ENCODE measurements at places on chromosomes 12 and 14.

DNA sequence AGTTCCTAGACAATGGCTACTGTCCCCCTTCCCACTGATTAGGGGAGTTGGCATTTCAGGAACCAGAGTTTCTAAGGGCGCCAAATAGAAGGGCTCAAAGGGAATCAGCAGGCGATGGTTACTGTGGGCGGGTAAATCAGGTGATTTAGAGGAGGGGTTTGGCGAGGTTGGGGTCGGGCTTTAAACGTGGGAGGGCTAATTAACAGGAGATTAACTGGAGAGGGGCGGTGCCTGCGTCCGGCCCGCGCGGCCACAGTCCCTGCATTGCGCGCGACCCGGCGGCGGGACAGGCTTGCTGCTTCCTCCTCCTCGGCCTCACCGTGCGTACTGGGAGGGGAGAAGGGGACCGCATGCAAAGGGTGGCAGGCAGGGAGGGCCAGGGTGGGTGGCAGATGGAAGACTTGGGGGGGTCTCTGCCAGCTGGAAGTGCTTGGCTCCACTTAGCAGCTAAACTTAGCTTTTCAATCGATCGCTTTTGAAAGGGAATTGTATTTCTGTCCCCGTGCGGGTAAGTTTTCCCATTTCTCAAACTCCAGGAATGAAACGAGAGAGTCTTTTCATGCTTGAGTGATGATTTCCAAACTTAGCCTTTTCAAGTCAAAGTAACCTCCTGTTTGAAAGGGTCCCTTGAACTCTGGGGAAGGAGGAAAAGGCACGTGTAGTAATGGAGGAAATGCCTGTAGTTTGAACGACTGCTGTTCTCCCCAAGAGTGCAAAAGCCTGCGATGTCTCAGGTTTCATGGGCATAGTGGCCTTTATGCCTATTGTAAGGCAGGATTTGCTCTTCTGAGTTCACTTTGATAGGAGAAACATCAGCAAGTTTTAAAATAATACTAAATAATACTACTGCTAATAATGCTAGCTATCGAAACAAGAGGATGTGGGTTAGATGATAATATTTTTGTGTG is at the start of gene MGST1:
Gene MGST1, plus strand, starts transcription at position 255 of the 908 bp plus-strand sequence. CDS start 6,608 bp downstream, outside the sequence.
- DNase-seq: no peak

GRCh38 chr12:82481954-82482353 is 123.6 kb downstream of the METTL25 start:
- no peak for DNase-seq

DNA sequence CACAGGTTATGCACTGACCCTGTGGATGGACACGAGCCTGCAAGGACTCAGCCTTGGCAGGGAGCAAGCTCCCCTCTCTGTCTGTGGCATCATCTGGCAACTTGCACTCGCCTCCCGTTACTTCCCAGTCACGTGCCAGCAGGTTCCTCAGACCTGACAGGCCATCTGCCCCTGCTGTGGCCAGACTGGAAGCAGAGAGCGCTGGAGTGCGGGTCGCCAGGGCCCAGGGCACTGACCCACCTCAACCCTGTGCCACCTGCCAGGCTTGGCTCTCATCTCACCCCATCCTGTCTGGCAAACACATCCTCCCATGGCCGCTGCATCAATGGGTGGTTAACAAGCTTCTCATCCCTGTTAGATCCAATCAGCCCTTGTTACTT is 28.4 kb downstream of the SLC6A12 start:
- no peak for DNase-seq

- DNase-seq: no peak
Measured at GRCh38 chr14:90049390-90049789, 12.4 kb upstream of the KCNK13 start.

DNA sequence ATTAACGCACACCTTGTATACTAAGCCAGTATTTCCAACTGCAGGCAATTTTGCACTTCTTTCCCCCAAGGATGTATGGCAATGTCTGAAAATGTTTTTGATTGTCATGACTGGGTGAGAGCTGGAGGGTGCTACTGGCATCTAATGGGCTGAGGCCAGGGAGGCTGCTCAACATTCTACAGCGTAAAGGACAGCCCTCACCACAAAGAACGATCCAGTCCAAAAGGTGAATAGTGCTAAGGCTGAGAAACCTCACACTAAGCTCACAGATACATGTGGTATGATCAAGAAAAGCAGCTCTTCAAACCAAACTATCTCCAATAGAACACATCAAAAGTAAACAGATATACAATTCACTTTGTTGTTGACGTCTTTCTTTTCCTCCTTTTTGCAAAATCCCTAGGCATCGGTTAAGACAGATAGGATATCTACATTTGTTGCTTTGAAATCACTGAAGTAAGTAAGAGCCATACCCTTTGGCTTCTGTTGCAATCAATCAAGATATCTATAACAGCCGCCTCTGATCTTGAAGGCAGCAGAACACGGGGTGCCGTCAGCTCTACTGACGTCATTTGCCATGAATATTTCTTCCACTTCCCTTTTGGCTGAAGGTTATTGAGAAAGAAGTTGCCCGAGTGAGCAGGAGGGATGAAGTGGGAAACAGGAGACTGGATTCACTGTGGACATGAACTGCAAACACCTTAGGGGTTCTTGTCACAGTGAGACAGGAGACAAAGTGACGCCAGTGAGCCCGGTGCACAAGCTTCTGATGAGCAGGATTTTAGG is 218.3 kb downstream of the FOXN3 start:
- no peak for DNase-seq

DNA sequence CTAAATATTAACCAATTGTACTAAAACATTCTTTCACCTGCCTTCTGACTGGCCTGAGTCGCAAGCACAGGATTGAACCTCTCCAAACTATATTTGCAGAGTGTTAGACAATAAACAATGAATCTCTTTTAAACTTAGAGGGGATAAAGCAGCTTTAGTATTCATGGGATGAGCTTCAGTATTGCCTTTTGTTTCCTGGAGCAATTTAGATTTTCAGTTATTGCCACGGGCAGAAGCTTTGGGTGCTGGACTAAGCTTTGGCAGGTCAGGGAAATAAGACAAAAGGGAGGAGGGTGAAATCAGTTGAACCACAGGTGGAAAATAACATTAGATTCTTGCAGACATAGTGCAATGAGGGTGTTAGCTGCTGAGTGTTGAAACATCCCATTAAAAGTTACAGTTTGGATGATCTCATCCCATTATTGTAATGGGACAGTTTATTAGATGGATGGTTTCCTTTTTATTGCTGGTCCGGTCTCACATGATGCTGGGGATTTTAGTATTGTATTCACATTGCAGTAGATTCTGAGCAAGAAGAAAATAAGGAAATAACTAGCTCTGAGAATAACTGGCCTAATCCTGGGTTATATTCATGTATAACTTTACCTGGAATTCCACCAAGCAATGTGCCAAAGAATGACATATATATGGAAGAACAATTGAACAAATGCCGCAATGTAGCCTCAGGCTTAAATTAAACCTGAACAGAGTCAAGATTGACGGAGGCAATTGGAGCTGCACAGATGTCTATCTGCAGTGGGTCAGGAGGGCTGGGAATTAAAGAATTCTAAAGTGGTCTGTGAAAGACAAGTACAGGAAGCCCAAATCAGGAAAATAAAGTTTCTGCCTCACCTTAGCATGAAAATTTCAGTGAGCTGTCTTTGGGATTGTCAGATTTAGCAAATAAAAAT is 1092.8 kb upstream of the SEL1L start:
- no peak for DNase-seq

- DNase-seq: no peak
Measured at GRCh38 chr12:124673801-124674617, 106.6 kb upstream of the NCOR2 start.

DNA sequence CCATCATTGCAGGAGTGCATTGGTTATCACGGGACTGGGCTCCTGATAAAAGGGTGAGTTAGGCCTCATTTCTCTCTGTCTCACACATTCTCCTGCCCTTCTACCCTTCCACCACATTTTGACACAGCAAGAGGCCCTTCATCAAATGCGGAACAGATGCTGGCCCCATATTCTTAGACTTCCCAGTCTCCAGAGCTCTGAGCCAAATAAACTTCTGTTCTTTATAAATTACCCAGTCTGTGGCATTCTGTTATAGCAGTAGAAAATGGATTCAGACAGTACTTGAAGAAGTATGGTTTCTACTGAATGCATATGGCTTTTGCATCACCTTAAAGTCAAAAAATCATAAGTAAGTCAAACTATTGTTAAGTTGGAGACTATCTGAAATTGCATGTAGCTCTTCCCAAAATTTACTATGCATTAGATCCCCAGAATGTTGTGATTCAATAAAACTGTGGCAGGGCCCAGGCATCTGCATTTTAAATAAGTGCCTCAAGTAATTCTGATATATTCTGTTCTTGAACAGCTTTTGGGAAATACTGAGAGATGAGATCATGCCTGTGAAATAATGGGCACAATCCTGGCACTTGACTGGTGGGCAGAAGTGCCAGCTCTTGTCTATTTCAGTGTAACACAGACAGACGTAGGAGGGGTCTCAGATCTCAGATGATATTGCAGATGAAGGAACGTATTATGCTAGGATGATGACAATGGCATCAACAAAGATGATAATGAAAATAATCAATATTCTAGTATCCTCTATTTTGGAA is 68.2 kb downstream of the E2F7 start:
- no peak for DNase-seq

DNA sequence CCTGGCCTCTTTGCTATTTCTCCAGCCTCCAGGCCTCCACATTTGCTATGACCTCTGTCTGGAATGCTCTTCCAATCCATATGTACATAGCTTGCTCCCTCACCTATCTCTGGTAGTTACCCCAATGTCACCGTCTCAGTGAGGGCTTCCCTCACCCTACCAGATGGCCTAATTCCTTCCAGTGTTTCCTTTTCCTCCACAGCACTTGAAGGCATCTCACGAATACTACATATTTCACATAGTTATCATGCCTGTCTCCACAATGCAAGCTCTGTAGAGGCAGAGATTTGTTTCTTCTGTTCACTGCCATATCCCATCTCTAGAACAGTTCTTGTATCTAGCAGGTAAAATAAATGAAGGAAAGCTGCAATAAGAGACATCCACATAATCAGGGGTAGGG is 21.3 kb upstream of the HSP90B1 start:
- no peak for DNase-seq

- DNase-seq: no peak
Measured at GRCh38 chr14:50366589-50366988, 30.1 kb downstream of the CDKL1 start.

DNA sequence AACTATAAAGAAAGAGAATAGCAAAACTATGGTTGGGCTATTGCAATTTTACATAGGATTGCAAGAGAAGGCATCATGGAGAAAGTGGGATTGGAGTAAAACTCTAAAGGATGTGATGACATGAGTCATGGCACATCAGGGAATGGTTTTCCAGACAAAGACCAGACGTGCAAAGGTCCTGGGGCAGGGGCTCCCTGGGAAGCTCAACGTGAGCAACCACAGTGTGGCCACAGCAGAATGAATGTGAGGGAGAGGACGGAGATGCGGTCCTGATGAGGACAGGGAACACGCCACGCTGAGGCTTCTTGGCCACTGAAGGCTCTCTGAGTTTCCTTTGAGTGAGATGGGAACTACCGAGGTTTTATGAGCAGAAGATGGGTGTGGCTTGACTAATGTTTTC is 38.2 kb downstream of the FZD10 start:
- no peak for DNase-seq

DNA sequence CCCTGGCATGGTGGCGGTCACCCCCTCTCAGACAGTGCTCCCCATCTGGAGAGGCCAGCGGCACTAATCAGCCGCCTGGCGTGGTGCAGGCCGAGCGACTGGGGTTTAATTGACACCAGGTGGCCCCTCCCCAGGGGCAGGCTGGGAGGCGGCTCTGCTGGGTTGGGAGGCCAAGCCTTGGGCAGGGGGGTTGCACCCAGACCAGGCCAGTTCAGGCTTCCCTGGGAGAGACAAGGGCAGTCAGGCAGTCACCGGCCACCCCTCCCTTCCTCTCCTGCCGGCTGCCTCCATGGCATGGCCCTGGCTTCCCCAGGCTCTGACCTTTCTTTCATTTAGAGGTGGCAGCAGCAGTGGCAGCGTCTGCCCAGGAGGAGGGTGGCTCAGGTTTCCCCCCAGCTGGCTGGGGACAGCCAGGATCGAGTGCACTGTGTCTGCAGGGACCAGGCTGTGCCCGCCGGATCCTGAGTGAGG is 78.1 kb upstream of the NOS1 start:
- DNase-seq: no peak

DNA sequence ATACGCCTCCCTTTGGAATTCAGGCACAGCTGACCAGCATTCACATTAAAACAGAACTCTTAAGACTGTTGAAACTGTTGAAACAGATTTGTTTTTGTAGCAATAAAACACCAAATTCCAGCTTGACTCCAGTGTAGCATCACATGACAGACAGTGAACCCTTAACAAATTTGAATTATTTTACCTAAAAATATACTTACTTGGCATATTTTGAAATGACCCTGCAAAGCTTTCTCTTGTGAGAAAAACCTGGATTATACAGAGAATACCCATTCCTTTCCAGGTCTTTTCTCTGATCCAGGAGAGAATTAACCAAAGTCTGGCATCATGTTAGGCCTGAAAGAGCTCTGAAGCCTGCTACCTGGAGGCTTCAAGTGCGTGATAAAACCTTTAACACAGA is 410.3 kb downstream of the FOXG1 start:
- no peak for DNase-seq

DNA sequence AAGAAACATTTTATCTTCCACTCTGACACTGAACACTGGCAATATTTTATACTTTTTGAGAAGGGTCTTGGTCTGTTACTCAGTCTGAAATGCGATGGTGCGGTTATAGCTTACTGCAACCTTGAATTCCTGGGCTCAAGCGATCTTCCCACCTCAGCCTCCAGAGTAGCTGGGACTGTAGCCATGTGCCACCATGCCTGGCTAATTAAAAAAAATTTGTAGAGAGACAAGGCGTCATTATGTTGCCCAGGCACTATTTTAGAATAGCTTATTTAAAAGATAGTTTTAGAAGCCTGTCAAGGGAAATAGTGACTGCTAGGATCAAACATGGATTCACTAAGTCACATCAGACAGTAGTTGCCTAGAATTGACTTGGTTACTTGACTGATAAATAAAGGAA is 5.9 kb downstream of the ERC1 start:
- DNase-seq: no peak

DNA sequence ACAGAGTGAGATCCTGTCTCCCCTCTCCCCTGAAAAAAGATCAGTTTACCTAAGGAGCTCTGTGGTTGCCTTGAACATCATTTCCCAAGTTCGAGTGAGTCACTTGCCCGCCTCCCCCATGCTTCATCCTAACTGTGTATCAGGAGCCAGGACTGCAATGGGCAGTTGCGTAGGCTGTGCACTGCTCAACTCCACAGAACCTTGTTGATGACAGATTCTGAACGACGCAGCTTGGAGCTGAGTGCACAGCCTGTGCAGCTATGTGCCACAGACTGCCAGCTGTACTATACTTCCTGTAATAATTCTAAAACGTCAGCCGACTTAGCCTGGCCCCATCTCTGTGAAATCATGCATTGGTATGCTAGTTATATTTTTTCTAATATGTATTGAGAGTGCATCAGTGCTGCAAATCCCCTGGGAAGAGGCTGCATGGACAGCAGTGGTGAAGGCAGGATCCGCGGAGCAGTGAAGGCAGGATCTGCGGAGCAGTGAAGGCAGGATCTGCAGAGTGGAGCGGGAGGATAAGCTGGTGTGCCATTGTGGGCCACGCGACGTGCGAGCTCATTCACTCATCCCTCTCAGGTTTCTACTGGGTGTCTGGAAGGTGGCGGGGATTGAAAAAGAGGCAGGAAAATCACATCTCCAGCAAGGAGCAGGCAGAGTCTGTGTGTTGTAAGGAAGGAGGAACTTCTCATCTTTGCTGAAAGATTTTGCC is 80.8 kb downstream of the GALNT9 start:
- no peak for DNase-seq

- no peak for DNase-seq
Measured at GRCh38 chr14:22509751-22510300, 79.2 kb downstream of the DAD1 start.

- DNase-seq: no peak
Measured at GRCh38 chr14:78164226-78164853, 5.8 kb upstream of the NRXN3 start.
